Colonic mucosa (tissue), 4 donors: ENCODE measurements at places on chromosomes 6 and 20. TPM values are rescaled to one million over a fixed set of nuclear protein-coding genes. Genes with fewer than 3 reads are reported as not detected.

BPI gene
- total RNA-seq, result not detected

PSMB9 gene
- total RNA-seq, result 66.0 TPM

TSHZ2 gene
- total RNA-seq, result 2.1 TPM

KIF16B gene
- 41.6 TPM for total RNA-seq

- H3K36me3 ChIP-seq, result no peaks in the 10 kb centered on the region
- H3K27ac ChIP-seq, result peak overlapping the region; percentile 96
- H3K4me1 ChIP-seq, result peaks cover 7% of the 10 kb centered on the region
- peak; percentile 89 for DNase-seq
- peak overlapping the region; percentile 97 for H3K4me3 ChIP-seq
- H3K27me3 ChIP-seq, result no peaks in the 10 kb centered on the region
These were observed 1.0 kb upstream of the FBXO5 start for GRCh38 chr6:152983637-152984512.

DNA sequence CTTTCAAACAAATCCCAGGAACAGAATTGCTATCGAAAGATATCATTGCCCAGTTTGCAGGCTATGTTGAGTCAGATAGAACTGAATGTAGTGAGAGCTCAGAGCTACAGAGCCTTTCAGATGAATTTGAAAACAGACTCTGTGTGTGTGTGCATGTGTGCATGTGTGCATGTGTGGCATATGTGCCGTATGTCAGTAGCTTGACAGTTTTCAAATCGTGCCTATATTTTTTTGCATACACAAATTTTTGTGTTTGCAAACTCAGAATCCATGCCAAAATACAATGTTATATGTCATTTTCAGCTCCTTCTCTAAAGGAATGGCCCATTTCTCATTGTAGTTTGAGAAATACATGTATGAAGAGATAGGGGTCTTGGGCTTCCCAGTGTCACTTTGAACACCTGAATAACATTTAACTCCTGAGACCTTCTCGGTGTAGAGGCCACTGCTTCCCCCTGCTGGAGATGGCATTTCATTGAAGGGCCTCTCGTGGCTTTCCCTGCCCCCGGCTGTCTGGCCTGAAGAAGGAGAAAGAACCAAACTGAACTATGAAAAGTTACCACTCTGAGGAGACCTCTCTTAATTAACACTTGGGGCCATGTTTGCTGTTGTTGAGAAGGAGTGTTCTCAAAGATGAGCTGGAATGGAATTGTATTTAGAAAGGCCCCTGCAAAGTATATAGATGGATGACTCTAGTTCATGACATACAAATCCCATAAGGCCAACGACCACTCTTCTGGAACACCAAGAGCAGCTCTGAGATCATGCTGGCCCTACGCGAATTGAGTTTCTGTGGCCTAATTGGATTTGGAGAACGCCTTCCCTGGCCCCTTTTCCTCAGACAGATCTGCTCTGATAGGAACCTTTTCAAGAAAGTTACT lies 58.7 kb downstream of the VAPB start:
- no peak overlapping the region for H3K27ac ChIP-seq
- no peaks in the 10 kb centered on the region for H3K36me3 ChIP-seq
- DNase-seq, result peak; percentile 53
- H3K27me3 ChIP-seq, result no peaks in the 10 kb centered on the region
- H3K4me1 ChIP-seq, result no peaks in the 10 kb centered on the region

- DNase-seq, result no peak
- H3K36me3 ChIP-seq, result no peaks in the 10 kb centered on the region
- H3K27me3 ChIP-seq, result no peaks in the 10 kb centered on the region
These were observed 55.1 kb upstream of the CEP162 start for GRCh38 chr6:84282550-84282949.

DNA sequence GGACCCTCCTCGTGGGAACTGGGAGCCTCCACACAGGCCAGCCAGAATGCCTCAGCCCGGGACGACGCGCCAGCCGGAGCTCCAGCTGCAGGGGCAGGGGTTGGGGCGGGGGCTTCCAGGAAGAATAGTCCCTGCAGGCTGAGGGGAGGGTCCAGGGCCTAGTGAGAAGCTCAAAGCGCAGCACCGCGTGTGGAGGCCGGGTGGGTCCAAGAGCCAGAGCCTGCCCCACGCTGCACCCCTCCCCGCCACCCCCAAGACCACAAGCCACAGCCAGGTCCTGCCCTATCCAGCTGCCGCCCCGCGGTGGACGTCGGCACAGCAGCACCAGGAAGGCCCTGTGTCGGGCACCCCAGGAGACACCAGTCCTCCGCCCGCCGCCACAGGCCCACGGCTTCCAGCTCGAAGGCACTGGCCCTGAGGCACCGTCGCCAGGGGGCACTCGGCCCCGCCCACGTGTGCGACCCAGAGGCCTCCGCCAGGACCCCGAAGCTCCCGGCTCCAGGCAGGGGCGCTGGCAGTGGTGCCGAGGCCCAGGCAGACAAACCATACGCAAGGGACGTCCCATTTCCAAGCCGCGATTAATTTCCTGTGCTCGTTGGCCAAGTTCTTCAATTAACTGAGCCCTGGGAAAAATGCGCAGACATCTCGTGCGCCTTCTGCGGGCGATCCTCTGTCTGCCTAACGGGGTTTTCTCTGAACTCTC lies 19.5 kb downstream of the KCNQ2 start:
- no peak overlapping the region for H3K27ac ChIP-seq
- no peaks in the 10 kb centered on the region for H3K27me3 ChIP-seq
- H3K4me1 ChIP-seq, result no peaks in the 10 kb centered on the region
- no peaks in the 10 kb centered on the region for H3K36me3 ChIP-seq
- no peak for DNase-seq

DNA sequence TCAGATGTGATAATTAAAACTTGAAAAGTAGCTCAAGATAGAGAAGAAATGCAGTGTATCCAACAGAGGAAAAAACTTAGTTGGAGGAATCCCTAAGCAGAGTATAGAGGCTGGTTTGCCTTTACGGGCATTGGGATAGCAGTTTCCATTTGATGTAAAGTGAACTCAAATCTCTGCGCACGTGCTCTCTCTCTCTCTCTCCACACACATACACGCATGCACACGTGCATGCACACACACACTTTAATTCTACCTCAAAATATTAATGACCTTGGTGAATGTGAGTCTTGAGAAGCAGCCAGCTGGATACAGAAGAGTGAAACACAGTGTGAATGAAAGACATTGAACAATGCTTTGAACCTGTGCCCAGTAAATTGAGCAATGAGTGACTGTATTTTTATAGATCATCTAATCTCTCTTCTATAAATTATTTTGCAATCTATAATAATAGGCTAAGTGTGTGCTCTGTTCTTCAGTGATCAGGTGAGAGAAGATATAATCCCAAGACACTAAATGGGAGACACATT lies 247.7 kb upstream of the FAM83B start:
- no peaks in the 10 kb centered on the region for H3K4me1 ChIP-seq
- H3K36me3 ChIP-seq, result no peaks in the 10 kb centered on the region
- no peak overlapping the region for H3K27ac ChIP-seq
- no peaks in the 10 kb centered on the region for H3K27me3 ChIP-seq
- DNase-seq, result no peak

DNA sequence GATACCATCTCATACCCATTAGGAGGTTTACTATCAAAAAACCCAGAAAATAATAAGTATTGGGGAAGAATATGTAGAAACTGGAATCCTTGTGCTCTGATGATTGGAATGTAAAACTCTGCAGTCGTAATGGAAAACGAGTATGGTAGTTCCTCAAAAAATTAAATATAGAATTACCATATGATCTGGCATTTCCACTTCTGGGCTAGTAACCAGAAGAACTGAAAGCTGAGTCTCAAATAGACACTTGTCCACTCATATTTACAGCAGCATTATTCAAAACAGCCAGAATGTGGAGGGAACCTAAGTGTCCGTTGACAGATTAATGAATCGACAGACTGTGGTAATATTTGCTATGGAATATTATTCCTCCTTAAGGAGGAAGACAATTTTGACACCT lies 44.3 kb downstream of the FOXC1 start:
- H3K4me1 ChIP-seq, result no peaks in the 10 kb centered on the region
- no peaks in the 10 kb centered on the region for H3K27me3 ChIP-seq
- no peaks in the 10 kb centered on the region for H3K36me3 ChIP-seq
- H3K4me3 ChIP-seq, result no peak overlapping the region

GRCh38 chr6:112085286-112086065 lies 1.8 kb downstream of the TUBE1 start:
- no peaks in the 10 kb centered on the region for H3K4me1 ChIP-seq
- no peaks in the 10 kb centered on the region for H3K27me3 ChIP-seq
- no peak overlapping the region for H3K27ac ChIP-seq
- no peaks in the 10 kb centered on the region for H3K36me3 ChIP-seq
- H3K4me3 ChIP-seq, result no peak overlapping the region
- DNase-seq, result no peak

DNA sequence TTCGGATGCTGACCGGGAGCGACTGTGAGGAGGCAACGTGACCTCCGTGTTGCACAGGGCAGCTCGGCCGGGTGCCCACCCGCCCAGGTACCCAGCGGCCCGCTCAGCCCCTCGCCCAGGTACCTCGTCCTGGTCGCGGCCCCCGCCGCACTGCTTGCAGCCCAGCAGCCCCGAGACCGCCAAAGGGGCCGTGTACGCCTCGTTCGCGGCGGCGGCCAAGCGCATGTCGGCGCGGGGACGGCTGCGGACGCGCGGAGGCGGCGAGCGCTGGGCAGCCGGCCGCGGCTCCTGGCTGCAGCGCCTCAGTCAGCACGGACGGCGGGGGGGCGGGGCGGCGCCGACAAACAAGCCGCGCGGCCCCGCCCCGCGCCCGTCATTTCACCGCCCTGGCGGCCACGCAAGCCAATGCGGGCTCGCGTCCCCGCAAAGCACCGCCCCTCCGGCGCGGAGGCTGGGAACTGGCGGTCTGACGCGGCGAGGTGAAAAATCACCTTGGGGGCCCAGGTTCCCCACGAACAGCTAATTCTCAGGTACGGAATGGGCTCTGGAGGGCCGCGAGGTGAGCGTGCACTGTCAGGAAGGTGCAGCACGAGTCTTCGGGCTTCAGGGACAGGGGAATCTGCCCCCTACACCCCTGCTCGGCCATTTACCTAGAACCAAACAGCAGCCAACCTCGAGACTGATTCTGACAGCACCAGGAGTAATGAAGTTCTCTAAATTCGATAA lies 85.2 kb downstream of the SESN1 start:
- peak overlapping the region; percentile 76 for H3K4me3 ChIP-seq
- no peaks in the 10 kb centered on the region for H3K27me3 ChIP-seq
- no peaks in the 10 kb centered on the region for H3K36me3 ChIP-seq
- H3K4me1 ChIP-seq, result no peaks in the 10 kb centered on the region
- peak overlapping the region; percentile 93 for H3K27ac ChIP-seq

DNA sequence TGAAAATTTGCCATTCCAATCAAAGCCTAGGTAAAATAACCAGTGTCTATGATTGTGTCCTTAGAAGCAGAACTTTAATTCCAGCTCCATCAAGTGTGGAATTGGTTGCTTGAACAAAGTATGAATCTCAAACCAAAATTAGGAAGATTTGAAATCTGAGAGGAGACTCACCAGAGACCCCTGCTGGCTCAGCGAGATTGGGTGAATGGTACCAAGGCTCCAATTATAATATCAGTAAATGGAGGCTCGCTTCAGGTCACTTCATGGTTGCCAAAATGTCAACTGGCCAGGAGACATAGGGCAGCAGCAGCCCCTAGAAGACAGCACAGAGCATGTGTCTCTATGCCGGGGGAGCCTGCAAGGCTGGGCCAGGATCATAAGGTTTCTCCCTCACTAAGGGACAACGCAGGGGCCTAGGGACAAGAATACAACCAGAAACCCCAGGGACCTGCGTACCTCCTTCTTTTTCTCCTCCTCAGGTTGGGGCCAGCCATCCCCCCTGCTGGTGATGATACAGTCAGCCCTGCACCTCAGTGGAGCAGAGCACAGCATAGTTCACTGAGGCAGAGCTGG lies 14.0 kb downstream of the RBL1 start:
- H3K27ac ChIP-seq, result no peak overlapping the region
- no peaks in the 10 kb centered on the region for H3K36me3 ChIP-seq
- no peaks in the 10 kb centered on the region for H3K27me3 ChIP-seq
- H3K4me1 ChIP-seq, result no peaks in the 10 kb centered on the region
- no peak overlapping the region for H3K4me3 ChIP-seq

- H3K4me3 ChIP-seq, result no peak overlapping the region
- no peaks in the 10 kb centered on the region for H3K36me3 ChIP-seq
- H3K4me1 ChIP-seq, result no peaks in the 10 kb centered on the region
- no peaks in the 10 kb centered on the region for H3K27me3 ChIP-seq
- no peak overlapping the region for H3K27ac ChIP-seq
These were observed 208.4 kb upstream of the CNR1 start for GRCh38 chr6:88374553-88374952.

GRCh38 chr6:34447910-34448309 lies 18.0 kb upstream of the PACSIN1 start:
- H3K36me3 ChIP-seq, result no peaks in the 10 kb centered on the region
- no peak overlapping the region for H3K27ac ChIP-seq
- DNase-seq, result no peak
- H3K27me3 ChIP-seq, result no peaks in the 10 kb centered on the region
